ENCODE measurements at places on chromosomes 2 and 18.

DNA sequence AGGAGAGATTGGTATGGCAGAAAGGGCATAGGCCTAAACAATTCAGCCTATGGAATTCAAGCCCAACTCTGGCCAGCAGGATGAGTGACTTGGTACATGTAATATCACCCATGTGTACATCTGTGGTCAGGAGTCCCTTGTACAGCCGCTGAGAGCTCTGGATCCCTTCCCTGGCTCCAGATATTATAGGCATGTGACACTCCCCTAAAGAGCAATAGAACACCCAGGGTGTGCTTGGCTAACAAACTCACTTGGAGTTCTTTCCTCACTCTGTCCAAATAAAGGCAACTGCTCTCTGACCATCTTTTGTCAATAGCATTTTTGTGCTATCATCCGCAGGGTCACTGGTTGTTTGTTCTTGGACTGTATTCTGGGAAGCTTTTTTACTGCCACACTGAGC lies 197.4 kb upstream of the NCKAP5 start:
- peaks cover 22% of the 10 kb centered on the region for H3K27me3 ChIP-seq
- H3K27ac ChIP-seq = no peak overlapping the region
- no peak for DNase-seq
- H3K36me3 ChIP-seq = no peaks in the 10 kb centered on the region

DNA sequence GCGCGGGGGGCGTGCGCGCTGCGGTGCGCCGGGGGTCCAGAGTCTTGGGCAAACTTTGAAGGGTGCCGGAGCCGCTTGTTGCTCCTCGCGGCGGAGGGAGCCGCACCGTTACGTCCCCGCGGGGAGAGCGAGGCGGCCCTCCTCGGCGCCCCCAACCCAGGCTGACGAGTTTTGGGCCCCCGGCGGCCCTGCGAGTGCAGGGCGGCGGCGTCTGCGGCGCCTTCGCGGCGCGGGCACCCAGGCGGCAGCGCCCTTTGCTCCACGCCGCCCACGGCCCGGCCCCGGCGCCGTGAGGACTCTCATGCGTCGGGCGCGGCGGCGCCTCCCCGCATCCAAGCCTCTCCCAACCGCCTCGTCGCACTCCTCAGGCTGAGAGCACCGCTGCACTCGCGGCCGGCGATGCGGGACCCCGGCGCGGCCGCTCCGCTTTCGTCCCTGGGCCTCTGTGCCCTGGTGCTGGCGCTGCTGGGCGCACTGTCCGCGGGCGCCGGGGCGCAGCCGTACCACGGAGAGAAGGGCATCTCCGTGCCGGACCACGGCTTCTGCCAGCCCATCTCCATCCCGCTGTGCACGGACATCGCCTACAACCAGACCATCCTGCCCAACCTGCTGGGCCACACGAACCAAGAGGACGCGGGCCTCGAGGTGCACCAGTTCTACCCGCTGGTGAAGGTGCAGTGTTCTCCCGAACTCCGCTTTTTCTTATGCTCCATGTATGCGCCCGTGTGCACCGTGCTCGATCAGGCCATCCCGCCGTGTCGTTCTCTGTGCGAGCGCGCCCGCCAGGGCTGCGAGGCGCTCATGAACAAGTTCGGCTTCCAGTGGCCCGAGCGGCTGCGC lies 814 bp downstream of the FZD7 start:
- DNase-seq = peak; percentile 27
- peak overlapping the region; percentile 80 for H3K4me3 ChIP-seq
- H3K27me3 ChIP-seq = no peaks in the 10 kb centered on the region
- H3K36me3 ChIP-seq = peaks cover 7% of the 10 kb centered on the region

DNA sequence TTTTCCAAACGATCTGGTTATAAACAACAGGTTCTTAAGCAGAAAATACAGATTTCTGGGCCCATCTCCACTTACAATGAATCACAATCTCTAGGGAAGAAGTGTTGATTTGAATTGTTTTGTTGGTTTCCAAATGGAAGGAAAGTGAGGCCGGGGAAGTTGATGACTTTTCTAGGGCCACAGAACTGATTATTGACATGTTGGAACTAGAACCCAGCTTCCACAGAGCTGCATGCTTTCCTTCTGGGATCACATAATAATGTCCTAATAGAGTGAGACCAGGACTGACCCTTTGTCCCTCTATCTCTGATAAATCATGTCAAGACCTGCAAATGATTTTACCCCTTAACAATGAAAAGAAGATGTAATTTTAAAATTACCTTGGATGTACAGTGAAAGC lies 332.2 kb downstream of the OSR1 start:
- no peaks in the 10 kb centered on the region for H3K36me3 ChIP-seq
- no peak for DNase-seq
- H3K27ac ChIP-seq = no peak overlapping the region
- no peaks in the 10 kb centered on the region for H3K27me3 ChIP-seq
- H3K4me1 ChIP-seq = peaks cover 27% of the 10 kb centered on the region
- no peak overlapping the region for H3K4me3 ChIP-seq

GRCh38 chr2:4653991-4654390 lies 950.6 kb downstream of the DCDC2C start:
- no peak overlapping the region for H3K27ac ChIP-seq
- no peaks in the 10 kb centered on the region for H3K36me3 ChIP-seq
- H3K4me1 ChIP-seq = peaks cover 13% of the 10 kb centered on the region

DNA sequence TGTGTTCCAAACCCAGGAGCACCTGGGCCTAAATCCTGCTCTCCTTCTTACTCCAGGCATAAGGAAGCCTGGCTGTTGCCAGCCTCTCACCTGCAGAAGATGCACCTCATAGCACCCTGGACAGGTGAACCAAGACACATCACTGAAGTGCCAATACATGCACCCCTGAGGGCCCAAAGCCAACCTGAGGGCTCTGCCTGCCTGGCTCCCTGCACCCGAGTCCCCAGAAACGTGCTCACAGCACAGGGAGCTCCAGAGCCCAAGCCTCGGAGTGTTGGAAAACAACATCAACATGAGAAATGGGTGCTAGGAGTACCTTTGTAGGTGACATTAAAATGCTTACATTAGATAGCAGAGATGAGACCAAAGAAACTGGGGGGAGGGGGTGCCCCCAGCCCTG lies 96.3 kb upstream of the RAB6C start:
- peaks cover 6% of the 10 kb centered on the region for H3K27me3 ChIP-seq
- H3K27ac ChIP-seq = no peak overlapping the region
- no peak for DNase-seq
- H3K36me3 ChIP-seq = no peaks in the 10 kb centered on the region

DNA sequence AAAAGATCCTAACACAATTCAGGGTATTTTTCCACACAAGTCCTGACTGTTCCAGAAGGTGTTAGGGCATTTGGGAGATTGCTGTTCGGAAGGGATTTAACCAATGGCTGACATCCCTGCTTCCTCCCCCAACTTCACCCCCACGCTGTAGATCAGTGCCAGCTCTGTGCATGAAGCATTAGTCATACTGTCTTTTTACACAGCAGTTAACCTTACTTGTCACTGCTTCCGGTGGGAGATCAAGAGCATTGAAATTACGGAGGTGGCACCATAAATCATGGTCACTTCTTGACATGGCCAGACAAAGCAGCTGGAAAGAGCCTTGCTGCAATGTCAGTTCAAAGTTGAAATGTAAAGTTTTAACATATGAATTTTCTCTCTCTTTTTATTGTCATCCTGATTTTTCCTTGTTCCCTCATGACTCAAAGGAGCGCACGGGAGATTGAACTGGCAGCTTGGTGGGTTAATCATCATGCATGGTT lies 70.2 kb downstream of the HRH4 start:
- H3K4me3 ChIP-seq = no peak overlapping the region
- peaks cover 13% of the 10 kb centered on the region for H3K27me3 ChIP-seq
- H3K36me3 ChIP-seq = no peaks in the 10 kb centered on the region
- peaks cover 13% of the 10 kb centered on the region for H3K4me1 ChIP-seq
- DNase-seq = no peak

GRCh38 chr2:149652926-149653325 lies 65.4 kb upstream of the MMADHC start:
- H3K27ac ChIP-seq = peak overlapping the region; percentile 22
- H3K27me3 ChIP-seq = no peaks in the 10 kb centered on the region
- DNase-seq = no peak
- H3K4me3 ChIP-seq = no peak overlapping the region
- peaks cover 4% of the 10 kb centered on the region for H3K36me3 ChIP-seq

DNA sequence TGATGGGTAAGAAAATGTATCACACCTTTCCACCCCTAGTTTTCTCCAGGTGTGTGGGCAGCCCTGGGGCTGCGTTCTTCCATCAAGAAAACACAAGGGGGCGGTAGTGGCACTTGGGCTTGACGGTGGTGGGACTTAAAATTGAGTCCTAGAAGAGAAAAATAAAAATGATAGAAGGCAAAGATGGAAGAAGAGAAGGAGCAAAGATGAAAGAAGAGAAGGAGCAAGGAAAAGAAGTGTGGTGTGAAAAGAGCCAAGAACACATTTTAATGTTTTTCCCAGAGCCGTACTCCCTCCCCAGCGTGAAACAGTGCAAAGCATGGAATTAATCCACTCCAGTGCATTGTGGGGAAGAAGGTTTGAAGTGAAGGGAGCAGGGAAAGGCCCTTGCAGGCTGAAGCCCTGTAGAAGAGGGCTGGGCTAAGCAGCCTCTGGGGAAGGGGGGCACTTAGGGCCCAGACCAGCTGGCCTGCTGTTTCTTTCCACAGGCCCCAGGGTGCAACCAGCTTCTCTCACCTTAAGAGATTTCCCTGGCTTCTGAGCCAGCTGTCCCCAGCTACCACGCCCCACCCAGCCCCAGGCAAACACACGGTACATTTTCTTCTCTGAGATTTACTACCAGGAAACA lies 256.8 kb downstream of the RNF152 start:
- H3K27me3 ChIP-seq = no peaks in the 10 kb centered on the region
- H3K36me3 ChIP-seq = no peaks in the 10 kb centered on the region
- DNase-seq = peak; percentile 62
- no peak overlapping the region for H3K4me3 ChIP-seq

- no peak for DNase-seq
- H3K27ac ChIP-seq = no peak overlapping the region
- no peak overlapping the region for H3K4me3 ChIP-seq
Observed at GRCh38 chr2:7625392-7626138, 708.4 kb downstream of the RNF144A start.

GRCh38 chr2:120765678-120766469 lies 30.2 kb downstream of the GLI2 start:
- peak overlapping the region; percentile 99 for H3K27ac ChIP-seq
- H3K27me3 ChIP-seq = no peaks in the 10 kb centered on the region
- DNase-seq = no peak
- H3K36me3 ChIP-seq = no peaks in the 10 kb centered on the region
- peak overlapping the region; percentile 23 for H3K4me3 ChIP-seq

GRCh38 chr2:85444629-85445172 lies 26.2 kb downstream of the SH2D6 start:
- peaks cover 2% of the 10 kb centered on the region for H3K4me1 ChIP-seq
- no peaks in the 10 kb centered on the region for H3K27me3 ChIP-seq
- no peak overlapping the region for H3K27ac ChIP-seq
- no peaks in the 10 kb centered on the region for H3K36me3 ChIP-seq

- H3K27me3 ChIP-seq = no peaks in the 10 kb centered on the region
- no peaks in the 10 kb centered on the region for H3K36me3 ChIP-seq
- H3K4me1 ChIP-seq = no peaks in the 10 kb centered on the region
- DNase-seq = no peak
- no peak overlapping the region for H3K27ac ChIP-seq
- H3K4me3 ChIP-seq = no peak overlapping the region
Observed at GRCh38 chr2:33633315-33633714, 34.2 kb upstream of the FAM98A start.

DNA sequence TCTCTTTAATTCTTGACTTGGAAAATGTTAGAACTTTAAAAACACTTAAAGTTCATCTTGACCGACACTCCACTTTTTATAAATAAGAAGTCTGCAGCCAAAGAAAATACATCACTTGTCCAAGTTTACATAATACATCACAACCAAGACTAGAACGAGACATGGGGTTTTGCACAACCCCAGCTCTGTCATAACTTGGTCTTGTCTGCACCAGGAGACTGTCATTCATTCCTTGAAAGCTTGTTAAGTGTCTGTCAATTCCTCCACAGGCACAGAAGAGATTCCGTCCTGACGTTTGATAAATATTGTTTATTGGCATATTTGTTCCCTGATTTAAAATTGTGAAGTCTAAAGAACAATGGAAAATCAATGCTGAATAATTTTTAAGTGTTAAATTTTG lies 139.5 kb upstream of the SETBP1 start:
- H3K4me3 ChIP-seq = no peak overlapping the region
- peaks cover 19% of the 10 kb centered on the region for H3K4me1 ChIP-seq
- no peaks in the 10 kb centered on the region for H3K36me3 ChIP-seq
- no peak overlapping the region for H3K27ac ChIP-seq
- no peaks in the 10 kb centered on the region for H3K27me3 ChIP-seq
- DNase-seq = no peak

DNA sequence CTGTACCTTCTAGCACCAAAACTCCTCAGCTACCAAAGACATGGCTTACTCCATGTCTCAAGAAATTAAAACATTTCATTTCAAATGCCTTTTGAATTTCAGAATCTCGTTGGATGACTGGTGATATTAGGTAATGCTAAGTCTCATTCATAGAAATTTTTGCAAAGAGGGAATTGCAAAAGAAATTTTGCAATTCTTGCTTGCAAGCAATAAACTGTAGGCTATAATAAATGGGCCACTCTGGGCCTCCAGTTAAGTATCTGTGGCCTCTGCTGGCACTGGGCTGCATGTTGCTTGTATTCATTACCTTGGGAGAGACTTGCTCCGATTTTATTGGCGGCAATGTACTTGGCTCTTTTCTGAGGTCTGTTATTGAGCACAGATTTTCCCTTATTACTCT lies 2.8 kb upstream of the LCLAT1 start:
- no peaks in the 10 kb centered on the region for H3K36me3 ChIP-seq
- H3K4me1 ChIP-seq = peaks cover 22% of the 10 kb centered on the region
- no peak for DNase-seq
